ENCODE measurements at places on chromosomes 2 and 18. TPM values are rescaled to one million over a fixed set of nuclear protein-coding genes. Genes with fewer than 3 reads are reported as not detected.

SULT1C2 gene
- 0.41 TPM for total RNA-seq

CBLN2 gene
- total RNA-seq = 280 TPM

MBP gene
- total RNA-seq = 7.7 TPM

FLACC1 gene
- total RNA-seq = 2.4 TPM

RNMT gene
- total RNA-seq = 41.2 TPM

SCTR gene
- total RNA-seq = 0.82 TPM

SP110 gene
- 0.82 TPM for total RNA-seq

PCARE gene
- not detected for total RNA-seq

GRCh38 chr2:173990970-173991819 is 26.0 kb upstream of the SP3 start:
- no peak for DNase-seq

DNA sequence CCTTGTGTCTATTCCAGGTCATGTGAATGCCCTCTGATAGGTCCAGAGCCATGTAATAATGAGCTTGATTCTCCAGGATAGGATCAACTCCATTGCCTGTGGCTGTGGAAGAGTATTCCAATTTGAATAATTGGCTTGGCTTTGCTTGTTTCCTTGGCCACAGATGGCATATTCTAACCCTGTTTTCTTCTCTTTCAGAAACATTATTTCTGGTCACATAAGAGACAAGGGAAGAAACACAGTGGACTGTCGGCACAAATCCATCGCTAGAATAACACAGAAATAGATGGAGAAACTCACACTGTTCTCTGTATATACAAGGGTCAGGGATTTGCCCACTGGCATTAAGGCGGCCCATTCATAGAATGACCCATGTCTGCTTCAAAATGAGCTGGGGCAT is 278.4 kb upstream of the CCDC68 start:
- no peak for DNase-seq

- DNase-seq = no peak
These were observed 135.2 kb downstream of the ALPK2 start for GRCh38 chr18:58493516-58494253.

DNA sequence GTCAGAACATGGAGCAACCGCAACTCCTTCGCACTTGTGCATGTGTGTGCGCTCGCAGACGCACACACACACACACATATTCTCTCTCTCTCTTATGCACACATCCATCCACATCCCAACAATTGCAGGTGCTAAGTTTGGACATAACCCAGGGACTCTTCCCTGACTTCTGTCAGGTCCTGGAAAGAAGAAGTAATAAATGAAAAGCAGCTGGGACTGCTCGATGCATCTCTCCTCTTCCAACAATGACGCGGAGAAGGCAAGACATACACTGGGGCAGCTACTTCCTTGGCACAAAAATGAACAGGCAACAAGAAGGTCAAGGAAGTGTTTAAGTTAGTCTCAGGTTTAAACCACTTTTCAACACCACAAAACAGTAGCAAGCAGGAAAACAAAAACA is 23.6 kb downstream of the STARD7 start:
- DNase-seq = no peak

- DNase-seq = no peak
These were observed 91.2 kb downstream of the GLI2 start for GRCh38 chr2:120826716-120827410.

- no peak for DNase-seq
These were observed 30.6 kb upstream of the GPD2 start for GRCh38 chr2:156405586-156405985.

DNA sequence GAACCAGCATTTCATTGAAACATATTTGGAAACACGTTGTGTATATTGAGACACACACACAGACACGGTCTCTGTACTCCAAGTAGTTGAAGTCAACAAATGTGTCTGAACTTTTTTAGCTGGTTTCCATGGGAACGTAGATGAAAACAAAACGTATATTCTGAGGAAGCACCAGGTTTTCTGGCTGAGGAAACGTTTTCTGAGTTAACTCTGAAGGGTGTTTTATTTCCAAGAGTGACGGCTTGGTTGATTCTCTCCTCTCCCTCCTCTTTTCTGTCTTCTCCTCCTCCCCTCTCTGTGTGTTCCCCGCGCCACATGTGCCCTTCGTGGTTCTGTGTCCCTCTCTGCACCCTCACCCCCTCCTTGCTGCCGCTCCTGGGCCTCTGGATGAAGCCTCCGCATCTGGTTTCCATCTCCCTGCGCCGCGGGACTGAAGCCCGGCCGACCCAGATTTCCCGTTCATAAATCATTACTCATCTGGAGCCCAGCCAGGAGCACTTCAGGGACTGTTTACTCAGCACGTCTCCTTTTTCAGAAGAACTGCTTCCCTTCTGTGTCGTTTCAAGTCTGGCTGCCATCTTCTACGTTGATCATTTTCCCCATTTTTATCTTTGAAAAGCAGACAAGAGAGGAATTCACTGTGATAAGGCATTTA is 122.7 kb downstream of the COL6A3 start:
- peak; percentile 39 for DNase-seq

GRCh38 chr2:148616662-148617061 is 27.9 kb upstream of the EPC2 start:
- DNase-seq = no peak

- DNase-seq = no peak
These were observed 53.4 kb downstream of the CHN1 start for GRCh38 chr2:174951745-174952144.

DNA sequence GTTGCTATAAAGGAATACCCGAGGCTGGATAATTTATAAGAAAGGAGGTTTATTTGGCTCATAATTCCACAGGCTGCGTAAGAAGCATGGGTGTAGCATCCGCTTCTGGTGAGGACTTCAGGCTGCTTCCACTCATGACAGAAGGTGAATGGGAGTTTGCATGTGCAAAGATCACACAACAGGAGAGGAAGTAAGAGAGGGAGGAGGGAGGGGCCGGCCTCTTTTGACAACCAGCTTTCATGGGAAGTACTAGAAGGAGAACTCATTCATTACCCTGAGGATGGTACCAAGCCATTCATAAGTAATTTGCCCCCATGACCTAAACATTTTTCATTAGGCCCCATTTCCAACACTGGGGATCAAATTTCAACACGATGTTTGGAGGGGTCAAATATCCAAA is 386.8 kb upstream of the NETO1 start:
- no peak for DNase-seq

- DNase-seq = no peak
These were observed 85.6 kb downstream of the SMIM21 start for GRCh38 chr18:75341897-75342296.

DNA sequence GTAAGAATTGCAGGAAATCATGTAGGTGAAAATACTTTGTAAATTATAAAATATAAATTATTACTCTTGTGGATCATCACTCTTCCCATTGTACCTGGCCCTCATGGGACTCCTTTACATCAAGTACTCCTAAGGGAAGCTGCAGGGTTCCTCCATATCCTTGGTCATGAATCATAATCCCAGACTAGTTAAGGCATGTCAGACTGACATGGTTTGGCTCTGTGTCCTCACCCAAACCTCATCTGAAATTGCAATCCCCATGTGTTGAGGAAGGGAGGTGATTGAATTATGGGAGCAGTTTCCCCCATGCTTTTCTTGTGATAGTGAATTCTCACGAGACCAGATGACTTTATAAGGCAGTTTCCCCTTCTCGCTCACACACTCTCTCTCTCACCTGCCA is 77.1 kb downstream of the CMPK2 start:
- no peak for DNase-seq

- no peak for DNase-seq
These were observed 3.0 kb upstream of the STK17B start for GRCh38 chr2:196174404-196174803.

DNA sequence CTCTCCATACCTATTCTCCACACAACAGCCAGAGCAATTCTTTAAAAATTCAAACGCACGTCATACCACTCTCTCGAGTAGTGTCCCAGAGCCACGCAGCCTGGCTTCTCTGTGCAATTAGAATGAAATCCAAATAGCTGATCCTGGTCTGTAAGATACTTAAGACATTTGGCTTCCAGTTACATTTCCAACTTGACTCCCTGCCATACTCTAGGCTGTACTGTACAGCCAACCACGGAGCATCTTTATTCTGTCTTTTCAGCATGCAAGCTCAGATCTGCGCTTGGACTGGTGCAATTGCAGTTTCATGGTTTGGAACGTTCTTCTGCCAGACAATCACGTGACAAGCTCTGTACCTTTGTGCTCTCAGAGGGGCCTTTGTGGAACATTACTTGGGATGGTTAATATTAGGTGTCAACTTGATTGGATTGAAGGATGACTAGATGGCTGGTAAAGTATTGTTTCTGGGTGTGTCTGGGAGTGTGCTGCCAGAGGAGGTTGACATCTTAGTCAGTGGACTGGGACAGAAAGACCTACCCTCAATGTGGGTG is 325.6 kb downstream of the SOX11 start:
- DNase-seq = no peak

- peak; percentile 73 for DNase-seq
These were observed 117.1 kb upstream of the STPG4 start for GRCh38 chr2:47272031-47272864.

- DNase-seq = no peak
These were observed 151.1 kb upstream of the TWIST2 start for GRCh38 chr2:238696786-238697185.

GRCh38 chr2:160326786-160327185 is 126.7 kb upstream of the ITGB6 start:
- DNase-seq = no peak

- DNase-seq = no peak
These were observed 9.9 kb downstream of the EPC2 start for GRCh38 chr2:148654435-148654834.

- DNase-seq = no peak
These were observed 6.7 kb downstream of the ZNF521 start for GRCh38 chr18:25345081-25345866.

- DNase-seq = no peak
These were observed 7.6 kb downstream of the NMUR1 start for GRCh38 chr2:231522418-231523180.

DNA sequence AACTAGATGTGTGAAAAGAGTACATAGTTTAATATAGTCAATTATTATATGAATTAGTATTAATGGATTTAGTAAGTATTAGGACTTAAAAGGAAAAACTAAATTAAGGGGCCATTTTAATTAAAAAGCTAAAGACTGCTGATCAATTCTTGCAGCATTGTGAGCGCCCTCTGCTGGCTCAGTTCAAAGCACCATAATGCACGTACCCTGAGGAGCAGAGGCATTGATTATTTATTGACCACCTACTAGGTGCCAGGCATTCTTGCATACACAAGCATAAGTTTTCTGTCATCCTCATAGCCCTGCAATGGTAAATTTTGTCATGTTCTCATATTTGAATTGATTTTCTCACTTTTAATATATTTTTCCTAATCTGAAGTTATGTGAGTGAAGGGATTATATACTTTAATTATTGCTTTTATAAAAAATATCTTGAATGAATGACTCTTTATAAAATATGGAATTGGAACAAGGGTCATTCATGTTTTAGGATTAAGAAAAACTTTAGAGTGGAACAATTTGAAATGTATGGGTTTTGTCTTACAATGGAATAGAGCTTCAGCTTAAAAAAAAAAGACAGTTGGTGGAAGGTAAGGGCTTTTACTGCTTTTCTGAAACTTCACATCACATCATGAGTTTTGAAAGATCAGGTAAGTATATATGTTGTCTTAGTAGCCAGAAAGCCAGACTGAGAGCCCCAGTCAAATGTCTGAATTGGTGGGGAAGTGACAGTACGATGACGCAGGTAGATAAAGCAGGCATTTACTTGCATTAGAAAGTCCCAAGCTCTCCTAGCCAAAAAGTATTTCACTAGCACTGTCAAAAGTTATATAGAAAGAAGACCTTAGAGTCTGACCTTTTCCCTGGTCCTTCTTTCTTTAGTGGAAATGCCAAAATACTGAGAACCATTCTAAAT is 9.7 kb downstream of the ITGA4 start:
- no peak for DNase-seq

GRCh38 chr18:36805105-36805504 is 23.7 kb downstream of the TPGS2 start:
- no peak for DNase-seq

- no peak for DNase-seq
These were observed 16.0 kb downstream of the CCNT2 start for GRCh38 chr2:134934641-134935040.

DNA sequence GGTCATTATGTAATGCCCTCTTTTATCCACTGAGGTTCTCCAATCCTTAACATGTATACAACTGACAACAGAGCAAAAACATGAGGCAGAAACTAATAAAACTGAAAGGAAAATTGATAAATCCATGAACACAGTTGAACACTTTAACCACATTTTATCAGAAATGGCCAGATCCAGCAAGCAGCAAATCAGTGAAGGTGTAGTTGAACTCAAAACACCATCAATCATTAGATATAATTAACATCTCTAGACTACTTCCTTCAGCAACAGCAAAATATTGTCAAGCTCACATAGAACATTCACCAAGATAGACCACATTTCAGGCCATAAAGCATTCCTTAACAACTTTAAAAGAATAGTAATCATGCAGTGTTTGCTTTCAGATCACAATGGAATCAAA is 72.9 kb downstream of the HS6ST1 start:
- no peak for DNase-seq

DNA sequence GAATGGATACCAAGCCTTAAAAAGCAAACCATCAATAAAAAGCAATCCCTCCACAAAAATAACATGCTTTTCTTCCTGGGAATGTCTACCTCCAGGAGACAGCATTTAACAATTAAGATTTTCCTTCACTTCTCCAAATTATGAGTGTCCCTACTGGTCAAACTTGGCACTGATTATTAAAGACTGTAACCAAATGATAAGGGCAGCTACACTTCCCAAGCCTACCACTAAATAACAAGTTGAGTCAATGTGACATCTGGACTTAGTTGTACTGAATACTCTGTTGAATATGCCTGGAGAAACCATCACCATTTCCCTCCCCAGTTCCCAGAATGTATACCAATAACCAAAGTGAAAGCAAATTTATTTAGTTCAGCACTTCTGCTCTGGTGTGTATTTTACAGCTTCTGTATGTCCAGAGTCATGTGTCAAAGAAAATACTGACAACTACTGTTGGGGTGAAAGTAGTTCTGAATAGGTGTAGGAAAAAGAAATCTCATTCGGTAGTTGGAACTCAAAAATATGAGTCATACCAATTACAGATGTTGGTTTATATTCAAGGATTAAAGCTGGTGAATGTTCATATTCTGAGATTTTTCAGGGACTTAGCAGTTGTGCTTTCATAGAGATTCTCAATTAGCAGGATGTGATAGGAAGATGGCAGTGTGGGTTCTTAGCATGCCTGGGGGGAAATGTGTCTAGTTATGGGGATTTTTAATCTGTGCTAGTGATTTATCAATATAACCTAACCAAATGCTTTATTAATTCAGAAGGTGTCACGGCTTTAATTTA is 1291.6 kb upstream of the GYPC start:
- no peak for DNase-seq

- DNase-seq = no peak
These were observed 38.4 kb upstream of the BIN1 start for GRCh38 chr2:127145280-127145895.

Data from frontal cortex (tissue), 4 donors.